ENCODE measurements at places on chromosomes 7 and 10. TPM values are rescaled to one million over a fixed set of nuclear protein-coding genes. Genes with fewer than 3 reads are reported as not detected.
A peak's percentile ranks its signal among the peaks of the same experiment; 100 is the strongest.

Gene SPDYE5
- not detected for polyA plus RNA-seq

Gene GLRX3
- polyA plus RNA-seq = 96.8 TPM

Gene IFIT1
- polyA plus RNA-seq = 15.4 TPM

Gene LIPK
- polyA plus RNA-seq = not detected

Gene SCART1
- not detected for polyA plus RNA-seq

Gene CHN2
- polyA plus RNA-seq = not detected

Gene PLEKHS1
- polyA plus RNA-seq = not detected

Gene OR2A25
- polyA plus RNA-seq = not detected

DNA sequence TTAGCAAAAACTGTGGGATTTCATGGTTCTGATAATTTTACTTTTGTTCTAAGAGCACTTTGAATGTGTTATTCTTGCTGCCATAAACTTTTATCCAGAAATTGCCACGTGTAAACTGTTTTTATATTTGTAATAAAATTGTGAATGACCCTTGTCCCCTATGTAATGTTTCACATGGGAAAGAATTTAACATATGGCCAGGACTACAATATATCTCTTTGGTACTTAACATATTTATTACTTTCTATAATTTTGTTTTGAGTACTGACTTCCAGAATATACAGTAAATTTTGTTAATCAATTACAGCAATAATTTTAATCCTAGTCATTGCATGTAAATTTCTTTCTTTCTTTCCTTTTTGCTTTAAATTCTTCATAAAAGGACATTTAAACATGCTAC is 735.0 kb upstream of the PHF14 start:
- no peak for DNase-seq

- no peak for DNase-seq
These were observed 39.0 kb upstream of the TECTB start for GRCh38 chr10:112244197-112244596.

- no peak for DNase-seq
These were observed 51.3 kb downstream of the WNT2 start for GRCh38 chr7:117271566-117271965.

DNA sequence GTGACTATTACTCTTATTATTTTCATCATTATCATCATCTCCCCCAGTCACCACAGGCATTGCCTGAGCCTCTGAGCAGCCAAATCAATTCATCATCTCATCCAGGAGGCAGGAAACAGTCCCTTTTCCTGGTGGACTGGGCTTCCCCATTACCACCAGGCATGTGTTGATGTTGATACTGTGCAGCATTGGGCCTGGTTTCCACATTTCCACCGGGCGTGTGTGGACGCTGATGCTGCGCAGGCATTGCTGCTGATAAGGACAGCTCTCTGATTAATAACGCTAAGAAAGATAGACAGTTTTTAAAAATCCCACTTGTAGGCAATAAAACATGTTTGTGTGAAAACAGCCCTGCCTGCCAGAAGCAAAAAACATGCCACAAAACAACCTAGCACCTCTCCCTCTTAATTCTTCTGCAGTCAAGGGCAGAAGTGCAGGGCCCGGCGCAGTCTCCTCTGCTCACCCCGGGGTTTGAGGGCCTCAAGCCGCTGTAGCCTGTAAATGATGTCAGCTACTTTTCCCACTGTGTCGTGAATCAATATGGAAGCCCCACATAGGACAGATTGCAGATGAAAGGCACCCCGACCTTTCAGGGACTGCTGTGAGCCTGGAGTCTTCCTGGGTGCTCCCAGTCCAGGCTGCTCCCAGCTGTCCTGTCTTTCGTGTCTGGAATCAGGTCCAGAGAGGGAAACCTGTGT is 216.0 kb downstream of the WDR37 start:
- no peak for DNase-seq

DNA sequence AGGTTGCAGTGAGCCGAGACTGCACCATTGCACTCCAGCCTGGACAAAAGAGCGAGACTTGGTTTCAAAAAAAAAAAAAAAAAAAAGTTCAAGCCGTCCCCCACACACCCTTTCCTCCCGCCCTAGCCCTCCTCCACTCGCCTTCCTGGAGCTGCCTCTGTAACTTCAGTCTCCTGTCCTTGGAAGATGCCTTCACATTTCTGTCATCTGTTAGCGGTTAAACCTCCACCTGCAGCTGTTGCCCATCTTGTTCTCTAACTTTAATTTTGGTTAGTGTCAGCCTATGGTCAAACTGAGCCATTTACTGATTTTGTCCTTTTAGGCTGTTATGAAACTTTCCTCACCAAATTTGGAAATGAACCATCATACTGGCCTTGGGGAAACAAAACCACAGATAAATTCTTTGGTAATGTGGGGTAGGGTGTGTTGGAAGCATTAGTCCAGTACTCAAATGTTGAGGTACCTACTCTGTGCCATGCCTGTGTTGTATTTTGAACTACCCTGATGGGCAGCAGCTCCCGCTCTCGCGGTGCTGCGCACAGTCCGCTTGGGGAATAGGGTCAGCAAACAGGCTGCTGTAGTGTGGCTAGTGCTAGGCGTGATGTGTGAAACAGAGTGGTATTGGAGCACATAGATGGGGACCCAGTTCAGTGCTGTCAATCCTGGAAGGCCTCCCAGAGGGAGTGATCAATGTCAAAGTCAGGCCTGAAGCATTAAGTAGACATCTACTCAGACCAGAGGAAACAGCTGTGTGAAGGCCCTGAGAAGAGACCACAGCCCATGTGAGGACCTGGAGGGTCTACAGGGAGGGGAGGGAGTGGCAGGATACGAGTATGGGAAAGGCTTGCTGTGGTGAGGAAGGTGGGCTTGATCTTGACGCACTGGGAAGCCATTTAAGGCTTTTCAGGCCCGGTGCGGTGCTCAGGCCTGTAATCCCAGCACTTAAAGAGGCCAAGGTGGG is 26.9 kb downstream of the SFXN4 start:
- no peak for DNase-seq

DNA sequence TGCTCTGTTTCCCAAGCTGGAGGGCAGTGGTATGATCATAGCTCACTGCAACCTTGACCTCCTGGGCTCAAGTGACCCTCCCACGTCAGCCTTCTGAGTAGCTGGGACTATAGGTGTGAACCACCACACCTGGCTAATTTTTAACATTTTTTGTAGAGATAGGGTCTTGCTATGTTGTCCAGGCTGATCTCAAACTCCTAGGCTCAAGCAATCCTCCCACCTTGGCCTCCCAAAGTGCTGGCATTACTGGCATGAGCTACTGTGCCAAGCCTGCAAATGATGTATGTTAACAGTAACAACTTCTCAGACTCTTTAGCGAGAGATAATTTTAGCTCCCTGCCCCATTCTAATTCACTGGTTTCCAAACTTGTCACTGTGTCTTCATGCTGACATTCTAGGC is 27.7 kb upstream of the SEPHS1 start:
- no peak for DNase-seq

DNA sequence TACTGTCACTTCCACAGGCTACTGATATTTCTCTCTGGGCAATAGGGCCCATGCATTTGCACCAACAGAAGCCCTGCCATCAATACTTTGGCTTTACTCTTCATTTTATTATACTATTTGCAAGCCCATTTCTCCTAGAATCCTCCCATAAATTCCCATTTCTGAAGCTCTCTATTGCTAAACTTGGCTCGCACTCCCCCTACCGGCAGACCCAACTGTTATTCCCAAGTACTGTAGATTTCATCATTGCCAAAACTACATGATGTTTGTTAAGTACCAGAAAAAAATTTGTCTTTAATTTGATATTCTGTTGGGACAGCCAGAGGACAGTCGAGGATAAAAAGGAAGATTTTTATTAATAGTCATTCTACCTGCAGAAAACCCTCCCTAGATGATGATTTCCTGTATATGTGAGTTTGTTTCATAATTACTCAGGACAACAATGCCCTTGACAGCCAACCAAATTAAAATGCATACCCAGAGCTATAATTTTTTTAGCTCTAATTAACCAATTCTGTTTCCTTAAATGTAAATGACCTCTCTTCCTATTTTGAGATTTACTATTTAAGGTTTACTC is 298.6 kb downstream of the REEP3 start:
- DNase-seq = peak; percentile 5

DNA sequence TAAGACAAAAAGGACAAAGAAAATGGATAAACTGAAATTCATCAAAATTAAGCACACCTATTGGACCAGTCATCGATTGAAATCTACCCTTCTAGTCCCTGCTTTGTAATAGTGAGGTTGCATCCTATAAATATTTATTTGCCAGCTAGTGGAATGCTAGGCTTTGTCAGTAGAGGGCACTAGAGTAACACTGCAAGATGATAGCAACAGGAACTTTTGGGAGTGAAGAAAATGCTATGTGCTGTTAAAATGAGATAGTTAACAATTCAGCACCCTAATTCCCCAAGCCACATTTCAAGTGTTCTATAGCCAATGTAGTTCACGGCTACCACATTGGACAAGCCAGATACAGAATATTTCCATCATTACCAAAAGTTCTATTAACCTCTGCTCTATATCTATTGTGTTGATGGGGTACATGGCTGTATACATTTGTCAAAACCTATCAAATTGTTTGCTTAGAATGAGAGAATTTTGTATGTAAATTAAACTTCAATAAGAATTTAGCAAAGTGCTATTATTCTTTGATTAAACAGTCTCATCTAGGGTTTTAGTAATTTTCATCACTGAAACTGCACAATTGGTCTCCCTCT is 69.8 kb downstream of the LSMEM1 start:
- peak; percentile 44 for DNase-seq

GRCh38 chr10:35268323-35268722 is 68.0 kb upstream of the CCNY start:
- DNase-seq = no peak

DNA sequence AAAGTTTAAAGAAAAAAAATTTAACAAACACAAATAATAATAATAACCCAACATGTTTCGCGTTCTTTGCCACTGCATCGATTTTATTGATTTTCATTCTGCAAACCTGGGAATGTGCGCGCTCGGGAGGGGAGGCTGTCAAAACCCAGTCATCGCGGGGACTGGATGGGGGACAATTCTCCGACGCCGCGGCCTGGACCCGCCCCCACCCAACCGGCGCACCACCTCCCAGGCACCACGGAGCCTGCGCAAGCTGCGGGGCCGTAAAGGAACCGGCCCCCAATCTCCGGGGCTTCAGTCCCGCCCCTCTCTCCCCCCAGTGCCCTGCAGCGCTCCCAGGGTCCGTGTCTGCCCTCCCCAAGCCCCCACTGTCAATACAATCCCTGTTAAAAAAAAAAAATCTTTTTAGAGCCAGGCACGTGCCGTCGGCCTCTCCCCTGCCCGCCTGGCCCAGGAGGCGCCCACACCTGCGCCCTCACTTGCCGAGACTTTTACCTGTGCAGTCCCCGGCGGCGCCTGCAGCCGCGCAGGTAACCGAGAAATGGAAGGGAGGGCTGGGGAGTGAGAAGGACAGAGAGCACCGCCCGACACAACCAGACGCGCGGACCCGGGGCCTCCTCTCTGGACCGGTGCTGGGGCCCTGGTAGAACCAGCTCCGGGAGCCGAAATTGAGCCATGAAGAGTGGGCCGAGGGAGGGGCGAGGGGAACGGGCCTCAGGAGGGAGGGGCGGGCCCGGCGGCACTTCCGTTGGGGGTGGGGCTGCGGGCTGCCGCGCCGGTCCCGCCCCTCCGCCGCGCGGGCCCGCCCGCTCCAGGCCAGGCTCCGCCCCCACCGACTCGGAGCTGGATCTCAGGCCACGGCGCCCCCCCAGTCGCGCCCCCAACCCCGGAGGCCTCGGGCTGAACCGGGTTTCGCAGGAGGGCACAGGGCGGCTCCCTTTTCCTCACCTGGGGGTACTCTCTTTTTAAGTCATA is 7.6 kb upstream of the ZNF503 start:
- DNase-seq = no peak

GRCh38 chr7:106339513-106340246 is 54.9 kb upstream of the NAMPT start:
- no peak for DNase-seq

- DNase-seq = no peak
These were observed 181.0 kb downstream of the PRPF18 start for GRCh38 chr10:13767676-13768178.

- no peak for DNase-seq
These were observed 48.1 kb downstream of the PDLIM1 start for GRCh38 chr10:95242581-95243317.

DNA sequence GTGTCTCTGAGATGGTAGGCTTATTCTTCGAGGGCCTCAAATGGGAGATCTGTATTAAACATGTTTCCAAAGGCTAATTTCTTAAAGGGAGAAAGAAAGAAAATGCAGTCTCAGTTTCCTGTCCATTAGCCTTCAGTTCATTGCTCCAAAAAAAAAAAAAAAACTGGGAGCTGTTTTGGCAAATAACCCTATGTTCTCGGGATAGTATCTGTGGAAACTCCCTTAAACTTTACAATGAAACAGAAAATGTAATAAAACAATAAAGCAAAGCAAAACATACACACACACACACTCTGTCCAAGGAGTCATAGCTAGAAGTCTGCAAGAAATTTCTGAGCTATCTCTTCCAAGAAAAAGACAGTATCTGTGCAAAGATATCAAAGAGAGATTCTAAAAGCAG is 172.5 kb upstream of the CELF2 start:
- no peak for DNase-seq

DNA sequence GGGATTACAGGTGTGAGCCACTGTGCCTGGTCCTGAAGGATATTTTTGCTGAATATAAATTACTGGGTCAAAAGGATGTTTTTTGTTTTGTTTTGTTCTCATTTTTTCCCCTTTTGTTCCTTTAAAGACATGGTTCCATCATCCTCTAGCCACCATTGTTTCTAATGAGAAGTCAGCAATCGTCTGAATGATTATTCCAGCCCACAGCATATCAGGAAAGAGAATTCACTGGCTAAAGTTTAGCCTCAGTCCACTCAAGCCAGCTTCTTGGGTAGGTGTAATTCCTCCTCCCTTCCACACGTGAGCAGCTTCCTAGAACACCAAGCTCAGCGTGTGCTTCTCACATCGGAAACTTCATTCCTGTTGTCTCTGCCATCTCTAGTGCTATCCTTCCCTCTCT is 112.8 kb upstream of the INSIG1 start:
- no peak for DNase-seq

GRCh38 chr10:31507427-31507826 is 188.4 kb downstream of the ZEB1 start:
- DNase-seq = no peak

GRCh38 chr10:22615819-22616499 is 98.4 kb downstream of the PIP4K2A start:
- no peak for DNase-seq

DNA sequence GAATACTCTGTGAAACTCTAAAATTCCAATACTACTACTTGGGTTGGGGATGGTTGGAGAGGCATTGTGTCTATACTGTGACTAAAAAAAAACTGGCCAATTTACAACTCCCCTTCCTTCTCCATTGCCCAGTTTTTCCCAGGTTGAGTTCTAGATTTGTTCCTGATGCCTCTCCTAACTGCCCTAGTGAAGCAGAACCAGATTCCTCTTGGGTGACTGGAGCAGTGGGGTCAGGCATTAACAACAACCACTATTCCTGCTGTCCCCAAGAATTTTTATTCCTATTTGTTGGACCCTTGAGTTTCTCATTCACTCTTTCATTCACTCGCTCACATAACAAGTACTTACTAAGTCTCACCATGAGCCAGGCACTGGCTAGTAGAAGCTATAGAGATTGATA is 5.8 kb downstream of the GOT1 start:
- no peak for DNase-seq
